ENCODE measurements at places on chromosomes 12 and 14.

DNA sequence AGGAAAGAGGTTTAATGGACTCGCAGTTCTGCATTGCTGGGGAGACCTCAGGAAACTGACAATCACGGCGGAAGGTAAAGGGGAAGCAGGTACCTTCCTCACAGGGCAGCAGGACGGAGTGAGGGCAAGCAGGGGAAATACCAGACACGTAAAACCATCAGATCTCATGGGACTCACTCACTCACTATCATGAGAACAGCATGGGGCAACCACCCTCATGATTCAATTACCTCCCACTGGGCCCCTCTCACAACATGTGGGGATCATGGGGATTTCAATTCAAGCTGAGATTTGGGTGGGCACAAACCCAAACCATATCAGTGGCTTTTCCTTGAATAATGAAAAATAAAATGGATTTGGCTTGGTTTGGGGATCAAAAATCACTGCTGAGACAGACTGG is 380.5 kb downstream of the VRK1 start:
- no peak for DNase-seq

DNA sequence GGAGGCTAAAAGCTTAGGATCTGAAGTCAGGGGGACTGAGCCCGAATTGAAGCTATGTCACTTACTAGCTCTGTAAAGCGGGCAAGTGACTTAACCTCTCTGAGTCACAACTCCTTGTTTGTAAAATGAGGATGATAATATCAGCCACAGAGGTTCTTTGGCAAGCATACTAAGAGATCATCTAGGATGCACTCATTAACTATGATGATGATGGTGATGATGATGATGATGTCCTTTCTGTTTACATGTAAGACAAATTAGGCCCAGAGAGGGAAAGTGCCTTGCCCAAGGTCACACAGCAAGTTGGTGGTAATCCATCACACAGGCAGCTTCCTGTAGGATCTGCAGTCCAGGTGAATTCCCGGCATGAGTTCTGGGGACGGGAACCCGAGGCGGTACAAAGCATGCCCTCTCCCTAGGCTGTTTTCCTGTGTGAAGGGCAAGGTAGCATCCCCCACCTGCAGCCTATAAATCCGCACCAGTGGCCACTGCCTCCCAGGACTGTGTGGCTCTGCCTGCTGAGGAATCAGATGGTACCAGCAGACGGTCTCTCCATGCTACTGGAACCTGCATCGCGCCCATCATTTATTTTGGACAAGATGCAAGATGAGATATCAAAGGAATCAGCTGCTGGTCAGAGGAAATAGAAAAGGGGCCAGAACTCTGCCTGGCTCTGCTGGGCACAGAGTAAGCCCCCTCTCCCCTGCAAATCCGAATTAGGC is 55.2 kb downstream of the MAP1LC3B2 start:
- no peak for DNase-seq

DNA sequence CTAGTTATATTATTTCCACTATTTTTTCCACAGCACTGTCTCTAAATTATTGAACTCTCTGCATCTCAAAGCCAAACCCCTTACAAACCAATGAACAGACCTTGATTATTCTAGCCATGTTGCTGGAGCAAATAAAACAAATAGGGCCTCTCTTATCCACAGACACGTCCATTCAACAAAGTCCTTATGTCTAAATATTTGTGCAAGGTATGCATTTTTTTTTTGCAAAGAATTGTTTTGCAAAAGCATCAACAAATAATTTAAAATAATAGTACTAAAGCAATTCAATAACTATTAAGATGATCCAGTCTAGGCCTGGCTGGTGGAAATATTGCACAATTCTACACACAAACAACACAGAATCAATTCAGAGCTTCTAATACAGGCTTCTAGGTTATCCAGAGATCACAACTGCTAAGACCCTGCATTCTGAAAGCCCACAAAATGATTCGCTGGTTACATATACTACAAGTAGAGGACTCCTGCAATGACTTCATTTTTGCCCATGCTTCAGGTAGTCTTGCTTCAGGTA is 221.0 kb downstream of the SLC25A21 start:
- DNase-seq = no peak

- DNase-seq = peak; percentile 64
These were observed 35.0 kb downstream of the ERH start for GRCh38 chr14:69363055-69363454.

DNA sequence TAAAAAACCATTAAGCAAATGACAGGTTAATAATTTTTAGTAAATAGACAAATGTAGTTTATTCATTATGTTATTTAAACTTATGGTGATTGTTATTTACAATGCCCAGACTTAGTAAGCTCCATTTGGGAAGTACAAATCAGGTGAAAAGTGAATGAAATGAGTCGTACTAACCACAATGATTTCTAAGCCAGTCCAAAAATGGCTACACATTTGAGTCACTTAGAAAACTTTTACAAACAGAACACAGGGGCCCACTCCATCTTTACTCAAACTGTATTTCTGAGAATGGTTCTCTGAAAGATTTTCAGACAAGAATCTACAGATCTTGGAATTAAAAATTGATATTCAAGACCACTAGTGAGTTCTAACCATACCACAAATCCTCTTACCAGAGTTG is 653.3 kb upstream of the MIS18BP1 start:
- DNase-seq = no peak

GRCh38 chr12:25959071-25959961 is 834 bp downstream of the RASSF8 start:
- peak; percentile 61 for DNase-seq

DNA sequence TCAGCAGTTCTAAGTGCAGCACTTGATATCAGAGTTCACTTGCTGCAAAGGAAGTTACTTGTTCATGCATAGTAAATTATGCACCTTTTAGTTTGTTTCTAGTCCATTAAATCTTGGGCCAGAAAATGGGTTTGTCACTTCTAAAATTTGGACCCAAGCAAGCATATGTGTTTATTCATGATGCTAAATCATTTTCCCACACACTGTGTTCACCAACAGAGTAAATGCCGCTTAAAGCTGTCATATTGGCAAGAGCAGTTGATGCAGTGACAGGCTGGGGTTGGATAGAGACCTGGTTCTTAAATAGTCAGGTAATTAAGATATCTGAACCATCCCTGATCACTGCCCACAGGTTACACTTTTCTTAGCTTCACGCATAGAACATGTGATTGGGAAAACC is 409.7 kb downstream of the EGLN3 start:
- DNase-seq = no peak

GRCh38 chr12:75790219-75790618 is 241.4 kb downstream of the PHLDA1 start:
- DNase-seq = no peak

DNA sequence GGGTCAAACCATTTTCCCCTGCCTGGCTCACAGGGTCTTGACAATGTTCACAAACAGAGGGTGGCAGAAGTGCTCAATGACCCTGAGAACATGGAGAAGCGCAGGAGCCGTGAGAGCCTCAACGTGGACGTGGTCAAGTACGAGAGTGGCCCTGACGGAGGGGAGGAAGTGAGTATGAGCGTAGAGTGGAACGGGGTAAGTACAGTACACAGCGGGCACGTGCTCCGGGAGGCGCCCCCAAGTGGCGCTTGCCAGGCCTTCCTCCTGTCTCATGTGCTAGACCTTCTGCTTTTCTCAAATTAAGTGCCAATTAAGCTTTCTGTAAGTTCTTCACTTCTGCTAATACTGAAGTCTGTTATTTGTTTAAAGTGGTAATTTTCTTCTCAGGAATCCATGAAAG is 35.9 kb downstream of the XRCC3 start:
- DNase-seq = peak; percentile 74

GRCh38 chr12:82008251-82008650 is 249.1 kb upstream of the PPFIA2 start:
- DNase-seq = no peak

GRCh38 chr14:23936084-23936829 is 17.3 kb upstream of the DHRS4 start:
- DNase-seq = no peak

DNA sequence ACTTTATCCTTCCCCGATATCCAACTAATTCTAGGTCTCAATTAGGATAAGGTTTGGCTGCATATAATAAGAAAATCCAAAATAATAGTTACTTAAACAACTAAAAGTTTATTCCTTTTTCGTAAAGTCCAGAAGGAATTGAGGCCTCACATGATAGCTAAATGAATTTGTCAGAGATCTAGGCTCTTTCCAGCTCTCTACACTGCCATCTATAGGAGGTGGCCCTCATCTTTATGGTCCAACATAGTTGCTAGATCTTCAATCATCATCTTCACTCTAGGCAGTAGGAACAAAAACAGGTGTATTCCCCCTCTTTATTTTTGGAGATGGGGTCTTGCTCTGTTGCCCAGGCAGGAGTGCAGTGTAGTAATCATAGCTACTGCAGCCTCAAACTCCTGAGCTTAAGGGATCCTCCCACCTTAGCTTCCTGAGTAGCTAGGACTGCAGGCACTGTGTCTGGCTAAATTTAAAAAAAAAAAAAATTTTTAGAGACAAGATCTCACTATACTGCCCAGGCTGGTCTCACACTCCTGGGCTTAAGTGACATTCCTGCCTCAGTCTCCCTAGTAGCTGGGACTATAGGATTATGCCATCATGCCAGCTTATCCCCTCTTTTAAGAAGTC is 46.5 kb upstream of the SAV1 start:
- no peak for DNase-seq

DNA sequence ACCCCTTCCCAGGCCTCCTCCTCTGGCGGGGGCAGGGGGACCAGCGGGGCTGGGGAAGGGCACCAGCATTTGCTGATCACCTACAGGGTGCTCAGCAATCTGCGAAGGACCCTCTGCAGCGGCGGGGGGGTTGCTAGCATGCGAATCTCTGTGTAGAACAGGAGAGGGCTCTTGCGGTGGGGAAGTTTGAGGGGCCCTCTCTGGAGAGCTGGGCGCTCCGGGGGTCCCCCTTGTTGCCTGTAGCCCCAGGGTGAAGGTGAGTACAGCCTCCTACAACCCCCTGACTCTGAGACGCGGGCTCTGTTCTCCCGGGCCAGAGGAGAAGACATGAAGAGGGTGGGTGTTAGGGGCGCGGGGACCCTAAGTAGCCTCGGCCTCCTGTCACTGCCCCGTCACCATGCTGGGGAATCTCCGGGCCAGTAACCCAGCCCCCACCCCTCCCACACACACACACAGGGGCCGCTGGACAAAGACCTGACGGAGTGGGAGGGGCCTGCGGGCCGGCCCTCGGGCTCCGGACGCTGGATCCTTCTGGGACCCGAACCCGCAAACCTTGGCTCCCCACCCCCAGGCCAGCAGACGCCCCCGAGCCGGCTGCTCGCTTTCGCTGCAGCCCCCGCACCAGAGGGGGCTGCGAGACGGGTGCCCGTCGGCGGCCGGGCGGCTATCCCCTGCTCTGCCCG is 734 bp downstream of the FIGNL2 start:
- peak; percentile 54 for DNase-seq

GRCh38 chr14:34496679-34497513 is 34.9 kb upstream of the SPTSSA start:
- peak; percentile 89 for DNase-seq

DNA sequence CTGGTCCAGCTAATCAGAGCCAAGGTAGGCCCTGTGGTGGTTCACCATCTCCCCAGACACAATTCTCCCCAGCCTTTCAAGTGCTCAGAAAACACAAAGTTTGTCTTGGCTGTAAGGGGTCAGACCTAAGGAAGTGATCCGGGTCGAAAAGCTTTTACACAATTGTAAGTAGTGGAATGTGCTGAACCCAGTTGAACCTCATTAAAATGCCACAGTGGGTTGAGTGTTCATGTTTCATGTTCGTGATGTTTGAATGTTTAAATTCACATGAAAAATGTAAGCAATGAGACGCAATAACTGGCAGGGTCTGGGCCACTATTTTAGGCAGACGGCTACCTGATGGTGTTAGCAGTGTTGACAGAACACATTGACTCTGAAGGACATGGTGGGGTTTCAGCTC is 60.9 kb upstream of the JDP2 start:
- DNase-seq = no peak

DNA sequence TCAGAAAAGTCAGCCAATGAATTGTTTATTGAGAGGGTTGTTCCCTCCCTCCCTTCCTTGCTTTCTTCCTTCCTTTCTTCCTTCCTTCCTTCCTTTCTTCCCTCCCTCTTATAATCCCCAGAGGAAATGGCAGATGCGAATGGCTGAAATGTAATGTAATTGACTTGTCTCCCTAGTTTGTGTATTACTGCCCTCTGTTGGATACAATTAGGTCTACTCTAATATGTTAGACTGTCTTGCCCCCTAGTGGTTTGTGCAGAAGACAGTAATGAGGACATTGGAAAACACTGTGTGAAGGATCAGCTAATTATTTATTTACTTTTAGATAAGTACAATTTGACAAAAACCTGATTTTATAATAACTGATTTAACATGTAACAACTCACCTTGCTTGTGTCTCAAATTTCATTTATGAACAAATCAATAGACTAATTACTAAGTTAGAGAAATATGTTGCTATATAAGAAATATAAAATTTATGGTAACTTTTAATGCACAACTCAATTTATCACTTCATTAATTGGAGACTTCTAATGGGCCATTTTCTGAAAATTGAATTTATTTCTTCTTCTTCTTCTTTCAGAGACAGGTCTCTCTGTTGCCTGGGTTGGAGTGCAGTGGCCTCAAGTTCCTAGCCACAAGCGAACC is 229.8 kb upstream of the LRIG3 start:
- DNase-seq = no peak

DNA sequence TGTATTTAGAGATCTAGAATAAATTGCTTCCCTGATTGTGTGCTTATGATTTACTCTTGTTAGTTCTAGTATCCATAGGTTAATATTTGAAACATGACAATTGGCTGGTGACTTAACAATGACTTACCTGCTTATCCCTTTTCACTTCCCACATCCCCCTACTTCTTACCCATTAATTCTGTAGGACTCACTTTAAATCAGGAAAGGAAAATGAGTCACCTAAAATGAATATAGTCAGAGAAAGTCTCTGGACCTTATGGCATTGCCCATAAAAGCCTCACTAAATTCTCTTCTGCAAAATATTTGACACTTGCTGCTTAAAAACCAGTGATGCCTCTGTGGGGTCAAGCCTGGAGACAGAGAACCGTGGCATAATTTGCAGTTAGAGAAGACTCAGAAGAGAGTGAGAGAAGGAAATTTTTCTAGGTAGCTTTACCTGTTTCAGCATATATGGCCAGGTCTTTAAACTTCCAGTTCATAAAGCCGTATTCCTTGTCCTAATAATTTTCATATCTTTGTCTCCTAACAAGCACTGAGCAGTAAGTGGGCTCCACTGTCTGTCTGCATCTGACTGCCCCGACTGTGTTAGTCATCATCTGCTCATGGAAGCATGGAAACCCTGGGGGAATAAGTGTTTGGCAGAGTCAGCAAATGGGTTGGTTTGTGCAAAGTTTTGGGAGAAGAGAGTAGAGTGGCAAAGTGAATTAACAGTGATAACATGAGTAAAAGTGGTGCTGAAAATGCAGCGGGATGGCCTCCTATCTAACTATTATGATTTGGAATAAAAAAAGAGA is 294.4 kb downstream of the AKAP6 start:
- DNase-seq = no peak
